ENCODE measurements at places on chromosomes 6 and 20.

GRCh38 chr6:142799639-142800038 is 145.3 kb downstream of the HIVEP2 start:
- no peak for DNase-seq

- no peak for DNase-seq
These were observed 9.2 kb downstream of the TUBB2A start for GRCh38 chr6:3147914-3148757.

GRCh38 chr6:79864001-79864400 is 83.4 kb downstream of the ELOVL4 start:
- DNase-seq: no peak

- no peak for DNase-seq
These were observed 196.4 kb upstream of the CCN2 start for GRCh38 chr6:132147530-132148011.

DNA sequence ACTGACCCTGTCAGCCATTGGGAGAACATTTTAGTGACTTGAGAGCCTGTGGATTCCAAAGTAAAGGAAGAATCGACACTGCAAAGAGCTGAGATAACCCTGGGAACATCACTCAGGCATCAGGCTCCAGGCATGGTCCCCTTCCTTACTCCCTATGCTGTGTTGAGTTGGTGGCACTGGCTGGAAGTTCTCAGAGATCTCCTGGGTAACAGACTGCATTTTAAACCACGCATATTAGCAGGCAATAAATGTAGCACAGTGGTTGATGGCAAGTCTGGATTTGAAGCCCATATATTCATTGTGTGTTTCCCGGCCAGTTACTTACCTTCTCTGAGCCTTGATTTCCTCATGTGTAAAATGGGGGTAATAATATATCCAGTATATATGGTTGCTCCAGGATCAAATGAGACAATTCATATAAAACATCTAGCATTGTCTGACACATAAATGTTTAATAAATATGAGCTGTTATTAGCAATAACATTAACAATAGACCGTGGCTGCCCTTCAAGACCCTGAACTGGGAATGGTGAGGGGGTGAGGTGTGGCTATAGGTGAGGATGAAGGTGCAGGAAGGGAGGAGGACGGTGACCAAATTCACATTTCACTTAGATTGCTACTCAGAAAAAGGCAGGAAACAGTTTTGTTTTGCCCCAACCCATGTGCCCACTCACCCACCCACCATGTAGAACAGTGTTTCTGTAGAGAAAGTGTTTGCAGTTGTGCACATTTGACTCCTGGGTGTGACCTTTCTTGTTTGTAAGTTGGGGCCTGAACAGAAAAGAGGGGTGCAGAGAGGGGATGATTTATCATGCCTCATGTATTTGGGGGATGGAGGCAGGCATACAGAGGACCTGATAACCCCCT is 2.1 kb downstream of the PLCG1 start:
- DNase-seq: no peak

GRCh38 chr6:7684843-7685242 is 41.1 kb upstream of the BMP6 start:
- DNase-seq: no peak

GRCh38 chr6:100363651-100364050 is 101.1 kb downstream of the SIM1 start:
- DNase-seq: no peak

DNA sequence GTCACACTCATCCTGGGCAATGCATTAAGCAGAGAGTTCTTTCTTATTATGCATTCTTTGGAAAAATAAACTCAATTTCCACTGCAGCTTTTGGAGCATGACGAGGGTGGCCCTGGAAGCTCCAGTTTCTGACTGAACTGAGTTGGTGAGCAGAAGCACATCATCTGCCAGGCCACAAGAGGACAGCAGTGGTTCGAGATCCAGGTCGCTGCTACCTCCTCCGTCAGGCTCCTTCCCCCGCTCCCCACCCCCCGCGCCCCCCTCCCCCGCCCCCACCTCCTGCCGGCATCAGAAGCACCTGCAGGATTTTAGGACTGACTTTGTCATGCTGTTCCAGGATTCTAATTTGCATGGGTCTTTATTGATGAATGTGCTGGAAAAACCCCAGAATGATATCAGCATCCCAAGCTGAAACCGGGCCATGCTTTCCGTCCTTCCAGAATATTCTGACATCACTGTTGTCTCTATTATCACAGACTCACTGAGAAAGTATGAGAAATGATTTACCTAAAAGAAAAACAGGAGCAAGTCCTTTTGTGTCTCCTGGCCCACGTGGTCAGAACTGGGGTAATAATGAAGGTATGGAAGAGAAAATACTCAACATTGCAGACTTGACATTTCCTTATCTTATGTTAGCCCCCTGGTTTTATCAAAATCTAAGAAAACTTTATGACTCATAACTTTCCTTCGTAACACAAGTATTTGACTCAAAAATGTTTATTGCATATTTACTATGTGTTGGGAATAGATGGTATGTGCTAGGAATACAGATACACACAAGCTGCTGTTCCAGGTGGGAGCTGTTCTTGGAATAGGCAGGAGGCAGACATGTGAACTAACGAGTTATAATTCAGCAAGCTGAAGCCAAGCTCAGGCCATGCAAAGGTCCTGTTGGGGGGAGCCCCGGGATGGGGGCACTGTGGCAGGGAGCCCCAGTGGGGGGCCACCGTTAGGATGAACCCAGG is 220.2 kb upstream of the EXOC2 start:
- DNase-seq: no peak

- DNase-seq: no peak
These were observed 11.8 kb downstream of the ENPP1 start for GRCh38 chr6:131819572-131820124.

- no peak for DNase-seq
These were observed 103.7 kb downstream of the TOX2 start for GRCh38 chr20:44018259-44018941.

GRCh38 chr20:17612992-17613327 is 43.1 kb downstream of the DSTN start:
- no peak for DNase-seq

GRCh38 chr6:25630508-25631278 is 21.3 kb upstream of the SCGN start:
- DNase-seq: no peak

DNA sequence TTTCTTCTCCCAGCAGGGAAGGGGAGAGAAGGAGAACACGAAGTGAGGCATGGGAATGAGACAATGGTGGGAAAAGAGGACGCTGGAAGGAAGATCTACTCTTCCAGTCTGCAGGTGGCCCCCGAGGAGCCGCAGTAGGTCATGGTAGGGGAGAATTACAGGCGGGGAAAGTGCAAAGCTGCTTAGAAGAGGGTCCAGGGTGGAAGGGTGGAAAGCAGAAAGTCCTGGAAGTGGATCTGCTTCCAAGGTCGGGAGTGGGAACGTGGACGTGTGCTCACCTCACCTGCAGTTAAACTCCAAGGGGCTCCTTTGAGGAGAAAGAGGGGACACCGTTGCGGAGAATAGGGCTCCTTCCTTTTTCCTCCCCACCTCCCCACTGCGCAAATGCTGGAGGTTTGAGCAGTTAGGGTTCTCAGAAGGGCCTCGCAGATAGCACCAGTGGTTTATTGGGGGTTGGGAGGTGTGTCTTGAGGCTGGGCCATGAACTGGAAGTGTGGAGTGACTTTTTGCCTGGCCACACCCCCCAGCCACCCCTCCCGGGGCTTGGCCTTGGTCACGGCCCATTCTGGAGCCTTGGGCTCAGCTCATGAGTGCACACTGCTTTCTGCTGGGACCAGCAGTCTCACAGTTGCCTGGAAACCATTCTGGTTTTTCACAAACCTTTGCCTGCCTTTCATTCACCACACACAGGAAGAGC is 100.4 kb upstream of the MLN start:
- DNase-seq: no peak

DNA sequence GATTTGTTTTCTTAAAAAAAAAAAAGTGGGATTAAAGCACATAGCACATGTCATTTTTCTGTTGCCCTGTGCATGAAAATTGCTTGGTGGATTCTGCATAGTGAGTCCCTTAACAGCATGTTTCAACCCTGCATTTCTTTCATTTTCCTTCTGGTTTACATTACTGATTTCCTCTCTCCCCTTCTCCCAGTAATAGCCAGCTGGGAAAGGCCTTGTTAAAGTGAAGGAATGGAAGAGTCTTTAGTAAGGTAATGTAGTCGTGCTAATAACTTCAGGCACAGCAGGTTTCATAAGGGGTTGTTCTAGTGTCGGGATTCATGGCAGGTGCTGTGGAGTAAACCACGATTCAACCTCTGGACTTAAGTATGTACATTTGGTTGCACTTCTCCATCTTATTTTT is 202.4 kb downstream of the FARS2 start:
- no peak for DNase-seq

- no peak for DNase-seq
These were observed 47.1 kb downstream of the ELMO2 start for GRCh38 chr20:46359233-46359751.

DNA sequence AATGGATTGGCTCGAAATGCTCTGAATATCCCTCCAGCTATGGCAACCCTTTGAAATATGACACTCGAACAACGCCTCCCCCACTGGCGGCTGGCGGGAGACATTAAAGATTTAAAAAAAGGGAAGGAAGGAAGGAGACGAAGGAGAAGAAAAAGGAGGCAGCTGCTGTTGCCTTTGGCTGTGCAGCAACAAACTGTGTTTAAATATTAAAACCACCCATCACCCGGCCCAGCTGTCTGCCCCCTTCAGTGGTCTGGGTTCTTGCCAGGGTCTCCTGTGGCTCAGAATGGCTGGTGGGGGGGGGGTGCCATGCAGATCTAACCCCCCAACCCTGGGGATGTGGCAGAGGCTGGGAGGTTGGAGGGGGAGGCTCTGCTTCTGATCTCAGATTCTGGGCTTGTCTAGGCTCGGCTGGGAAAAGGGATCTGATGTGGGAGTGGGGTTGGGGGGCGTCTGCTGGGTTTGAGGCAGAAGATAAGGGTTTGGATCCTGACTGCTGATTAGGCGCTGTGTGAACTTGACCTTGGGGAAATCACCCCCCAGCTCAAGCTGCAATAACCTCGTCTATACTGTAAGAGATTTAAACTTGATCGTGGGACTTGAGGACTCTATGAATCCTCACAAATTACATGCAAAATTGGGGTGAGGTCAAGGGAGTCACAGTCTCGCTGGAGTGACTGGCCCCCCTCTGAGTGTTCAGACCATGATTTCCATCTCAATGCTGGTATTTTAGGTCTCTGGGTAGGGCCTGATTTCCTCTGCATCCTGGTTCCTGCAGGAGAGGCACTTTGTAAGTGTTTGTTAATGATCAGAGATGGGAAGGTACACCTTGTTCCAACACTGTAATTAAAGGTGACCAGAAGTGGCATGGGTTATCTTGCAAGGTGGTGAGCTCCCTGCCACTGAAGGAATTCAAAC is 40.3 kb upstream of the BLCAP start:
- DNase-seq: peak; percentile 75

DNA sequence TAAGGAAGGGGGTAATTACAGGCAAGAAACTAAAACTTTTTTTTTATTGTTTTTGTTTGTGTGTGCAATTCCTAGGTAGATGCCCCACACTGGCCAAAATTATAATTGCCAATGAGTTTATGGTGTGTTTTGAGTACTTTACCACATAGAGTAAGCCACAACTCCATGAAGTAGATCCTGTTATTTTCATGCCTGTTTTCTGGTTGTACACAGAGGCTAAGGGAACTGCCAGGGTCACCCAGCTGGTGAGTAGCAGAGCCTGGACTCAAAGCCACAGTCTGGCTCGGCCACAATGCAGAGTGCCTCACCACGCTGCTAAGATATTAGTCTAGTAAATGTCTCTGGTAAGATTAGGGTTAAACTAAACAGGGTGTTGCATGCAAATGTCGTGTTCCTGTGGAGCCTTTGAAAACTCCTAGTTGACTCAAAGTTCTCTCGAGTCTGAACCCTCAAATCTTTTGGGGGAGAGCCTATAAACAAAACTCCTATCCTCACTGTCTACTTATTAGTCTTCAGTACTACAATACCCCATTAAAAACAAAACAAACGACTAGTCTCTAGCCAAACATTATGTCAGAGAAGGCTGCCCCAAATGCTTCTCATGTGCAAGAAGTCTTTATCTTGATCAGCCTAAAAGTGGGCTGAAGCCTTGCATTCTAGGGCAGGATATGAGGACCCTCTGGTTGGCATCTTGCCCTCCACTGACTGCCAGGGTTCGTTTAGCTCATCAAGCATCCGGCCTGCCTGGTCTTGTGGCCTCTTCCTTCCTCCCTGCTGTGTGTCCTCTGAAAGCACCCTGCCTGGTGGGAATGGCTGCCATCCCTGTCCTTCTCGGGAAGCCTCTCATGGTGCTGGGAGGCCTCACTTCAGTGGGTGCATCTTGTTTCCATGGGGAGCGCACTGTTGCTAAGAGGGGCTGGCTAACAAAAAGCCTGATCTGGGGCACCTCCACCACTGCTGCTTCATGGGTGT is 4.2 kb downstream of the DUSP22 start:
- no peak for DNase-seq

DNA sequence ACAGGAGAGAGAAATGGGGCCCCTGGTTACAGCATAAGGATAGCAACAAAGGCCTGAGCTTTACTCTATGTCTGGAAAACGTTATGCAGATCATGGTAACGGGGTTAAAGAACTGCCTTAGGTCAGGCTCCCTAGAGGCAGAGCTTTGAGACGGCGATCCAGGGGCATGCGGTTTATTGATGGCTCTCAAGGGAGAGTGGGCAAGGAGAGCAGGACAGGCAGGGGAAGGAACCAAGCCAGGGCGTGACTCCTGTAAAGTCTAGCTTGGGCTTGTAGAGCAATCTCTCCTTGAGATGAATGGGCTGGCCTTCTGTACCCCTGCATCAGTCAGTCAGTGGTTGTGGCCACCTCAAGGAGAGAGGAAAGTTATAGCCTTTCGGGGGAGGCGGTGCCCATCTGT is 12.5 kb upstream of the FERMT1 start:
- no peak for DNase-seq

- no peak for DNase-seq
These were observed 350.9 kb upstream of the NRSN1 start for GRCh38 chr6:23775127-23775526.

DNA sequence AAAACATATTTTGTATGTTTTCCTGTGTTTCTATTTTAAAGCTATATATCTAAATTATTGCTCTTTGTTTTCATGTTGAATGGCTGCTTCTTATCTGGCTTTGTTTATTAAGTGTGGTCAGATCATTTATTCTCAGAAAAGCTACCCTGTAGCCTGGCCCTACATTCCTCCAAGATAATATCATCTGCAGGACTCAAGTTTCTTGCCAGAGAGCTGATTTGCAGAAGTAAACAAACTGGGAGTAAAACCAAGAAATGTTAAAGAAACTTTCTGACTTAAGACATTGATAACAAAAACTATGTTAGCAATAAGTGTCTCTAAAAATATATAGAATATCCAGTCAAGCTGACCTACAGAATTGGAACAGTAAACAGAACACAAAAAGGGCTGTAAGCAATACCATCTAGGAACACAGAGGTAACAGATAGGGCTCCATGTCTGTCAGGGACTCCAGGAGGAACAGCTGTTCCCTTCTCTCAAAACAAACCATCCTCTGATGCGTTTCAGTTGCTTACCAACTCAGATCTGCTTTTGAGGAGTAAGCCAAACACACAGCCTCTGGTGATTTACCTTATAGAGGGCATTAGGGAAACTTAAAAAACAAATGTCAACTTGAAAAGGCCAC is 17.5 kb upstream of the CEP85L start:
- DNase-seq: no peak

GRCh38 chr6:44004625-44005506 is 122.4 kb downstream of the MRPL14 start:
- DNase-seq: no peak

- no peak for DNase-seq
These were observed 63.5 kb downstream of the THBS2 start for GRCh38 chr6:169190144-169190584.

Data from SK-N-MC (cell line).